ENCODE measurements at places on chromosomes 7 and 10.

DNA sequence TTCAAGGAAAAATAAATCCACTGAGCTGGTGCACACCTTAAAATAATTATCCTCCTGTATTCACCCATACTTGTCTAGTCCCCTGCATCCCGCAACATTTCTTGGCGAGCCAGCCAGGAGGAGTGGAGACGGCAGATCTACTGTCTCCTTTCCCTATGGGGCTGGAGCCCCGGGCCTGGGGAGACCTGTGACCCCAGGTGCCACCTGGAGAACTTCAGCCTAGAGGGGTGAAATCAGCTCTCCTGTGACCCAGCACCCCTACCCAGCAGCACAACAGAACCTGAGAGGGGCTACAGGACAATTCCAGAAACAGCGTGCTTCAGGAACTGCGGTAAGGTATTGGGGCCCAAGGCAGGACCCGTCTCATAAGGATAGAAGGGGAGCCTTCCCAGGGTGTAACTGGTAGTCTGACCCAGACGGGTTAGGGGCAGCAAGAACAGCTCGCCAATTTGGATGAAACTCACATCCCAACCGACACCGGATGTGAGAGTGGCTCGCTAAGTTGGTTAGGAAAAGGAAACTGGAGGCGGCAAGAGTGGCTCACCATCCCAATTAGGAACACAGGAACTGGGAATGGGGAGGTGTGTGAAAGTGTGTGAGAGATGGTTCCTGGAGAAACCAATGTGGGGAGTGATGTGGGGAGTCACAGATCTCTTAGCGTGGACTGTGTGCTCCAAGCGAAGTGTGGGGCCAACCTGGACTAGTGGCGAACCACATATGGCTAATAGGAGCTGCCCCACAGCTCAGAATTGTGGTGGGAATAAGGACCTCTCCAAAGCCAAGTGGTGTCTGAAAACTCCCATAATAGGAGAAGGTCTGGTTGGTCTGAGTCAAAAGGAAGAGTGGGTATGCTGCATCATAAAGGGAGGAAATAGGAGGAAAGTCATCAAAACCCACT lies 15.1 kb upstream of the DENND2A start:
- no peak for DNase-seq

DNA sequence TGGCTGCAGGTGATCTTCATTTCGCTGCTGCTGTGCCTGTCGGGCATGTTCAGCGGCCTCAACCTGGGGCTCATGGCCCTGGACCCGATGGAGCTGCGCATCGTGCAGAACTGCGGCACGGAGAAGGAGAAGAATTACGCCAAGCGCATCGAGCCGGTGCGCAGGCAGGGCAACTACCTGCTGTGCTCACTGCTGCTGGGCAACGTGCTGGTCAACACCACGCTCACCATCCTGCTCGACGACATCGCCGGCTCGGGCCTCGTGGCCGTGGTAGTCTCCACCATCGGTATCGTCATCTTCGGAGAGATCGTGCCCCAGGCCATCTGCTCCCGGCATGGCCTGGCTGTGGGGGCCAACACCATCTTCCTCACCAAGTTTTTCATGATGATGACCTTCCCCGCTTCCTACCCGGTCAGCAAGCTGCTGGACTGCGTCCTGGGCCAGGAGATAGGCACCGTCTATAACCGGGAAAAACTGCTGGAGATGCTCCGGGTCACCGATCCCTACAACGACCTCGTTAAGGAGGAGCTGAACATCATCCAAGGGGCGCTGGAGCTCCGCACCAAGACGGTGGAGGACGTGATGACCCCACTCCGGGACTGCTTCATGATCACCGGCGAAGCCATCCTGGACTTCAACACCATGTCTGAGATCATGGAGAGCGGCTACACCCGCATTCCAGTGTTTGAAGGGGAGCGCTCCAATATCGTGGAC lies 1.3 kb downstream of the CNNM2 start:
- no peak for DNase-seq

DNA sequence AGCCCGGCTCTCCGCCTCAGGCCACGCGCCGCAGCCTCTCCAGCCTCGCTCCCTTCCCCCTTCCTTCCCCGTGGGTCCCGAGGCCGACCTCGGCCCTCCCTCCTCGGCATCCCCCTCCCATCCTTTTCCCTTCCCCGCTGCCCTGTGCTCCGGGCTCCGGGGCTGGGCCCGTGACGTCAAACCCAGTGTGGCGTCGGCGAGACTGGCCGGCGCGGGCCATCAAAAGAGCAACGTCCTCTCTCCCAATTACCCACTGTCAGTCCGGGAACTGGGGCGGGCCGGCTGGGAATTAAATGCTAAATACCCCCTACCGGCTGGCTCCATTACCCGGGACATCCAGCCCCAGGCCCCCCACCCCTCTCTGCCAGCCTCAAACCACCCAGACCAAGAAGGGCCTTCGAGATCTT lies 2.6 kb upstream of the GATA3 start:
- DNase-seq: no peak

DNA sequence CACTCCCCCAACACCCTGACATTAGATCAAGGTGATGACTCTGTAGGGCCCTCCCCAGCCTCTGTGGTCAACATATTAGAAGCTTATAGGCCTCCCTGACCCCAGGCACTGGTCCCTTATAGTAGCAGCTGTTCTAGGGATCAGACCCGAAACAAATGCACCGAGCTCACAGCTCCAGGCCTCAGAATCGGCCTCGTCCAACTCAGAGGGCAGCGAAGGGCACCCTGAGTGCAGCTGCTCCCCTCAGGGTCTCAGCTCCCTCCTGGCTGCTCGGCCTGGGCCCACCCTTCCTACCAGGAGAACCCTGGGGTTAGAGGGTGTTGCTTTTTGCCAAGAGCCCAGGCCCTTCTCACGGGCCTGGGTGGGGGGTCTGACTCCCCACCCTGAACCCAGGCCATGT lies 5.0 kb downstream of the ECHS1 start:
- DNase-seq: no peak

DNA sequence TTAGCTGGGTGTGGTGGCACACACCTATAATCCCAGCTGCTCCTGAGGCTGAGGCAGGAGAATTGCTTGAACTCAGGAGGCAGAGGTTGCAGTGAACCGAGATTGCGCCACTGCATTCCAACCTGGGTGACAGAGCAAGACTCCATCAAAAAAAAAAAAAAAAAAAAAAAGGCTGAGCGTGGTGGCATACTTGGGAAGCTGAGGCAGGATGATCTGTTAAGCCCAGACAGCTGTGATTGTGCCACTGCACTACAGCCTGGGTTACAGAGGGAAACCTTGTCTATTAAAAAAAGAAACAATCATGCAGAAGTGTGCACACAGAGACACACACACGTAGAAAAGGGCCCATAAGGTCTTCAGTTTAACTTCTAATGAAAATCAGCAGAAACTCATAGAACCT lies 150.6 kb downstream of the TPST1 start:
- DNase-seq: no peak

- DNase-seq: no peak
Measured at GRCh38 chr7:133645884-133646391, 393.1 kb downstream of the EXOC4 start.

DNA sequence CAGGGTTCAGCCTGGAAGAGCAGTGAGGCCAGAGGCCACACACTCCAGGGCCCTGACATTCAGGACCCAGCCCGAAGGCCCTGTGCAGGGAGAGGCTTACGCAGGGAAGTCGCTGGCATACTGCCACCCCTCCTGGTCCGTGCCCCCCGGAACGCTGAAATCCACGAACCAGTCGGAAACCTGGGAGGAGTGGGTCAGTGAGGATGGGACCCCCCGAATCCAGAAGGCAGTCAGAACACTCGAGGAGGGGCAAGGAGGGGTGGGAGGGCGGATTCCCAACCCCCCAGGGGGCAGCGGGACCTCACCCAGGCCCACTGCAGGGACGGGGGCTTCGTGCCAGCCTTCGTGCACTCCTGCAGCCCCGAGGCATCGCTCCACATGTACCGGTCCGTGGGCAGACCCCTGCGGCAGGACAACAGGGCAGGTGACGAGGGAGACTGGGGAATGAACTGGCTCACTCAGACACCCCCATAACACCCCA lies 13.5 kb downstream of the BHLHA15 start:
- no peak for DNase-seq

- DNase-seq: no peak
Measured at GRCh38 chr10:103197903-103198302, 4.8 kb upstream of the NT5C2 start.

DNA sequence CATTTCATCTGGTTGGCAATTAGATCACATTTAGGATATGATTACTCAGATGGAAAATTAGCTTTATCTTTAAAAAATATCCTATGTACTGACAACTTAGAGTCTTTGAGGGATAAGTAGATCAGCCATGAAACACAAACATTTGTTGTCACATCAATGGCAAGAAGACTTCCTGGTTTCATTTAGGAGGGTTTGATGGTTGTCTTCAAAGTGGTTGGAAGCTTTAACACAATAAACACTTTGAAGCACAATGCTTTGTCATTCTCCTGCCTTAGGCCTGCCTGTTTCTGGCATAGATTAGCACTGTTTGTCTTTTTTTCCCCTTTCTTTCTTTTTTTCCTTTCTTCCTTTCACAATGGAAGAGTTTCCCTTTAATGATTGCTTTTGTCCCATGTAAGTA lies 20.5 kb downstream of the INHBA start:
- no peak for DNase-seq

- no peak for DNase-seq
Measured at GRCh38 chr7:25758559-25758958, 393.4 kb upstream of the NFE2L3 start.

Measured in stimulated activated CD8-positive, alpha-beta memory T cell treated with anti-CD3 and anti-CD28 coated beads, Interleukin-7, amount 100 ng/mL, for 1 hour (primary cell).